ENCODE measurements at places on chromosomes 16 and 17.
A peak's percentile ranks its signal among the peaks of the same experiment; 100 is the strongest.

DNA sequence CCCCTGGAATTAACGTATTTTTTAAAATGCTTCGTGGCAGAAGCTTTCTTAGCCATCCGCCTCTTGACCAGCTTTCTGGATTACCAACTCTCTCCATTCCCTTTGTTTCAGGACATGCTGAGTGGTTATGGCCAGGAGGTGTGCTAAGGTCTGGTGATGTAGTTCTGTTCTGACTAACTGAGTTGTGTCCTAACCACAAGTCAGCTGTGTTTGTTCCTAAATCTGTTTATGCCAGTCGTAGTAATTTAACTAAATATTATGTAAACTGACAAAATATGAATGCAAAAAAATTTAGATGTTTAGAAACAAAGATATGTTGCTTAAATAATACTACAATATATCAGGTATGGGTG lies 61.6 kb downstream of the MRTFB start:
- DNase-seq: no peak

- no peak for DNase-seq
These were observed 263.9 kb downstream of the CNTNAP4 start for GRCh38 chr16:76541070-76541469.

DNA sequence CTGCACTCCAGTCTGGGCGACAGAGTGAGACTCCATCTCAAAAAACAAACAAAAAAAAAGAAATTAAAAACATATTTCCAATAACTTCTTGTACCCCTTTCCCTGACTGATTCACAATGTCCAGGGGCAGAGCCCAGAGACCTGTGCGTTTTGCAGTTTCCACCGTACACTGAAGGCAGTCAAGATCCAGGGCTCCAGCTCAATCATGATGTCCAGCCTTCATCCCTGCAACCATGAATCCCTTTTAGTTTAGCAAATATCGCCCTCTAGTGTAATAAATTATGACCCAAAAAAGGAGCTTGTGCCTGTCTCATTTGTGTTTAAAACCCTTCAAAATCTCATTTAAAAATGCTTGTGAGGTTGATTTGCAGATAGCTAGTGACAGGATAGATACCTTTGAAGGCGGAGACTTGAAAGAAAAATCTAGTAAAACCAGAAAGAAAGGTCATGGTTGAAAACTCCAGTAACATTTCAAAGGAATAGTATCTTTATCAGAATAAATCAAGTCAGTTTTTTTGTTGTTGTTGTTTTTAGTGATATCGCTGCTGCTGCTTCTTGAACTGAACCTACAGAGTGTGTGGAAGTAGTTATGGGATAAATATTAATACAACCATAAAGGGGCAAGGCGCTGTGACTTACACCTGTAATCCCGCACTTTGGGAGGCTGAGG lies 3.7 kb upstream of the ERN1 start:
- DNase-seq: no peak

DNA sequence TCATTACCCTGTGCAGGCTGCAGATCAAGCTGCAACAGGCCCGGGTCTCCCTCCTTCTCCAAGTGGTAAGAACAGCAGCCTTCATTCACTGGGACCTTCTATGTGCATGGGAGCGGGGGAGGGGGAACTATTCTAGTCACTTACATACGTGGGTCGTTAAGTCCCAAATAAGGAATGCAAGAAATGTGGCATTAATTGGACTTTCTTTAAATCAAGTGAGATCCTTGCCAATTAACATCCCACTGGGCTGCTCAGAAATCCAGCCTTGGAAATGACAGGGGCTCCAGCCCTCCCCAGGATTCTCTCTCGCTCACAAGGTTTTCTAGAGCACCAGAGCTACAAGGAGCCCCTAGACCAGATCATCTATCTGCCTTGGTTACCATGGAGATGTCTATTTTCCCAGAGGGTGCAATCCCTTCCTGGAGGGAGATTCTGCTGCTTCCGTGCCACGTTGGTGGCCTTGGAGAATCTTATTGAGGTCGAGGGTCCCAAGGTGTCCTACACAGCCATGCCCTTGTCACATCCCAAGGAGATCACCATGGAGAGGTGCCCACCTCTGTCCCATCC lies 5.2 kb upstream of the EIF1 start:
- DNase-seq: no peak

- DNase-seq: no peak
These were observed 107.6 kb upstream of the MED13 start for GRCh38 chr17:62172492-62173291.

DNA sequence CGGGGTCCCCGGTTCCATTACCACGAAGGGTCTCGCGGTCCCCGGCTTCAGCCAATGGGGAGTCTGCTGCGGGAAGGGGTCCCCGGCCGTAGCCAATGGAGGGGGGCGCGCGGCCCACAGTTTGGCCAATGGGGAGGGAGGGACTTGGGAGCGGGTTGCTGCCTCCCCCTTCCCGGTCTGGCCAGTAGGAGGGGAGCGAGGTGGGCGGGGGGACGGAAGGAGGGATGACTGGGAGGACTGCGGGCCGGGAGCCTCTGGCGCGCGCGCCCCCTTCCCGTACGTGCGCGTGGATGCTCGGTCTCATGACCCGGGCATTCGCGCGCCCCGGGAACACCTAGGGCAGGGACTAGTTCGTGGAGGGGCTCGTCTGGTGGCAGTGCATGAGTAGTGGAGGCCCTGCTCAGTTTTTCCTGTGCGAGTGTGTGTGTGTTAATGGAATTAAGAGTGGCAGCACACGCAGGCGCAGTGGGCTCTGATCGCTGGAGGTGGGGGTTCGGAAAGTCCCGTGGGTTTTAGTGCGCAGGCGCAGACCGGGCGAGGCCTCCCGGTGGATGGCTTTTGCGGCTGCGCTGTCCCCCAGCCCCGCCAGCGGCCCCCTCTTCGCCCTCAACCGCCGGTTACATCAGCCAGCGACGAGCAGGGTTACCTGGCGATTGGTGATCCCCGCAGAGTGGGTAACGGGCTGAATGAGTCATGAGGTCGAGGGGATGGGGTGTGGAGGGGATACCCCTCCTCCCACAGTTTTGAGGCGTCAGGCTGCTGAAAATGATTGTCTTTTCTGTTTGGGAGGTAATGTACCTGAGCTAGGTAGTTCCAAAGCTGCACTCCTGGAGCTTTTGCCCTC lies 1.3 kb downstream of the ATXN2L start:
- peak; percentile 93 for DNase-seq

DNA sequence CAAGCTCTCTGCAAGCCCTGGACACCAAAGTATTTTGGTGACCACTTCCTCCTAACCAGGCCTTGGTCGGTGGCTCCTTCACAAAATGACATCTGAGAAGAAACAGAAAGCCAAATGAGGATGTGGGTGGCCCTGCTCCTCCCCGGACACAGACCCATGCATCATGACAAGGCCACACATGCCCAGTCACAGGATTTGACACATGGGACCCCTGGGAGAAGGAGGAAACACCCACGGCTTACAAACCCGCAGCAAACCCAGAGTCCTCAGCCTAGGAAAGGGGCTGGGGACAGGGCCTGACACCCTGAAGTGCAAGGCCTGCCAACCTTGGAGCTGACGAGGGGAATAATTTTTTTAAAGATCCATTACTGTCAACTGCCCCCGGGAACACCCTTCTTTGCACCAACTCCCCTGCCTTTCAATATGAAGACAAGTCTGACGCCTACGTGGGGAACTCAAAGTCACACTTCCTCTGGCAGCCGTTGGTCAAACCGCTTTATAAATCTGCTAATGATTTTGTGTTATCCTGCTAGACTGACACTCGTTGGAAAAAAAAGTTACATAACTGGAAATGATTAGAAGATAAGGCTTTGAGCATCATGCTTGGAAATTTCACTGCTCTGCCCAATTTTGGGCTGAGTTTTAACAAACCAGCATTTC lies 41.3 kb downstream of the GAS7 start:
- no peak for DNase-seq

DNA sequence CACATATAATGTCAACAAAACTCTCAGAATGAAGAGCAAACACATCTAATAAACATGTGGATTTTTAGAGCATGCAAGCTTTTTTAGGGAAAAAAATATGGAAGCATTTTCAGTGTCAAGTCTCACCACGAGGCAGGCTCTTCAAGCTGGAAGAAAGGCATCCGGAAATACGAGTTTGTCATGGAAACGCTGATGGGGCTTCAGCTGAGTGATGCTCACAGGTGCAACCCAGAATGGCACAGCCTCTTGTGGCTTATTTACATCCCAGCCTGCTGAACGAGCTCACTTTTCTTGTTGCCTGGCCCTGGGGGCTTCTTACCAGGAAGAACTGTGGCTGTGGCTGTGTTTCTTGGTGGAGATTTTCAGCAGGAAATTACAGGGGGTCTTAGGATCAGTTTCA lies 24.1 kb upstream of the DYNLL2 start:
- no peak for DNase-seq
